ENCODE measurements at places on chromosomes 6 and 20.

DNA sequence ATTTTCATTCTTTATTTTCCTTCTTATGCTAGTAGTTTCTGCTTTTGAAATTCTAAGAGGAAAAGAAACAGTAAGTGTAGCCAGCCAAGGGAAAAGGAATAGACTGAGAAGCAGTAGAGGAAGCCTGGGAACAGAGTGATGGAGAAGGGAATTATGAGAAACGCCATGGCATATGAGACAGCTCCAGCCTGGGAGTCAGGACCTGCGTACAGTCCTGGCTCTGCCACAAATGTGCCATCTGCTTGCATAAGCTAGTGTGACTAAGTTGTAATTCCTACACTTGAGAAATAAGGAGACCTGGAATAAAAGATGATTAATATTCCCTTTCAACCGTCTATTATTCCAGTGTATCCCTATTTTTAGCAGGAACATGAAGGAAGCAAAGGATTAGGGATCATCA, 47.5 kb downstream of the OSTM1 start:
- no peak for DNase-seq

GRCh38 chr6:33126101-33126714, 50.4 kb downstream of the HLA-DPB1 start:
- DNase-seq, result peak; percentile 19

- no peak for DNase-seq
Observed at GRCh38 chr6:148854992-148855391, 108.2 kb downstream of the UST start.

GRCh38 chr6:90080876-90081481, 186.7 kb downstream of the GJA10 start:
- DNase-seq, result peak; percentile 80

DNA sequence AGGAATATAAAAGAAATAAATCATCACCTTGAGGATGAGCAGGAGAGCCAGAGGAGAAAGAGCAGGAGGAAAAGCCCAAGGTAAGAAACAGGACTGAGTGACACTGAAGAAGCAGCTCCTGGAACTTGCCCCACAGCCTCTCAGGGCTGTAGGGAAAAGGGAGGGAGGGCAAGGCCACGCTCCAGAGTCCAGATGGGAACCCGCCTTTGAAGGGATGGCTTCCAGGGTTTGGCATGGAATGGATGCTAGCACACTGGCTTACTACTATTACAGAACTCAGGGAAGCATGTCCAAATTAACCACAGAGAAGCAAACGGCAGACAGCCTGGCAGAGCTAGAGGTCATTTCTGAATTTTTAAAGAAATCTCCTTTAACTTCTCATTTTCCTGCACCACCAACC, 26.8 kb downstream of the RALGAPA2 start:
- no peak for DNase-seq

DNA sequence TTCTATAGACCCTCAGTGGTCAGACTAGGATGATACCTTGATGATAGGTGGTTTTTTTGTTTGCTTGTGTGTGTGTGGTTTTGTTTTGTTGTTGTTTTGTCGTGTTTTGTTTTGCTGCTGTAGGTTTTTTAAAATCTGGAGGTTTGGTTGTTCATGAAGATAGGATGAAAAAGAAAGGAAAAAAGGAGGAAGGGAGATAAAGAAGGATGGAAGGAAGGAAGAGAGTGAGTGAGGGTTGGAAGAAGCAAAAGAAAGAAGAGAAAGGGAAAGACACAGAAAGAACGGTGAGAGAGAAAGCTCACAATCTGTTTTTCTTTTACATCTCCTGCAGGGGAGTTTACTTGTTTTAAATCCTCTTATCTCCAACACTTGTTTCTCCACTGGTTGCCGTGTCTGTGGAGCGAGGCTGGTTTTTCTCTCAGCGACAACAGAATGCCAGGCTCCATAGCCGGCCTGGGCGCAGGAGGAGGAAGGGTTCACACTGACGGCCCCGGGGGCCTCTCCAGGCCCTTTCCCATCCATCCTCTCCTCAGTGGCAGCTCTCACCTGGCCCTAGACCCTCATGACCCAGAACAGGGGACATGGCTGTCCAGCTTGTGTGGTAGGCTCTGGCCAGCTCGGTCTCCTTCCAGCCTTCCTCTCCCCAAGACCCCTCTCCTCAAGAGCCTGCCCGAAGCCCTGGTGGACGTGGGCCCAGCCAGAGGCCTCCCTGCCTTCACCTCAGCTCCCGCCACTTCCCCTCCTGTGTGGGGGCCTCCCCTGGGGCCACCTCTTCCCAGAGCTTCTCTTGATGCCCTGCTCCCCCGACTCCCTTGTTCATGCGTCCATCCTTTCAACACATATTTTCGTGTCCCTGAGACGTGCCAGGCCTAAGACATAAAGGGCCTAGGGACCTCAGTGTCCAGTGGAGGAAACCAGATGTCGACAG, 168.4 kb downstream of the VEGFA start:
- DNase-seq, result no peak

GRCh38 chr6:3843379-3844096, 5.6 kb upstream of the FAM50B start:
- DNase-seq, result no peak

GRCh38 chr20:24339210-24339641, 130.2 kb upstream of the SYNDIG1 start:
- DNase-seq, result no peak

GRCh38 chr6:101117393-101118135, 236.4 kb upstream of the ASCC3 start:
- no peak for DNase-seq
